NCI-H446 (cell line): ENCODE measurements at places on chromosomes 5 and 9.

DNA sequence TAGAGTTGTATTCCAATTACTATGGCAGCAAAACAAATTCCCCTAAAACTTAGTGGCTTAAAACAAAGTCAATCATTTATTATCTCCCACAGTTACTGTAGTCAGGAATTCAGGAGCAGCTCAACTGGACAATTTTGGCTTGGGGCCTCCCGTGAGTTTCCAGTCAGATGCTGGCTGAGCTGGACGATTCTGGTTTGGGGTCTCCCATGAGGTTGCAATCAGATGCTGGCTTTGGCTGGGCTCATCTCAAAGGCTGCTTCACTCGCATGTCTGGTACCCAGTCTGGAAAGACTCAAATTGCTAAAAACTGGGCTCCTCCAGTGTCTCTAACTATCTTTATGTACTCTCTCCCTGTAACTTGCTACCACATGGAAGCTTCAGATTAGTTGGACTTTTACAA is 130.1 kb downstream of the C5orf15 start:
- no peak for DNase-seq

DNA sequence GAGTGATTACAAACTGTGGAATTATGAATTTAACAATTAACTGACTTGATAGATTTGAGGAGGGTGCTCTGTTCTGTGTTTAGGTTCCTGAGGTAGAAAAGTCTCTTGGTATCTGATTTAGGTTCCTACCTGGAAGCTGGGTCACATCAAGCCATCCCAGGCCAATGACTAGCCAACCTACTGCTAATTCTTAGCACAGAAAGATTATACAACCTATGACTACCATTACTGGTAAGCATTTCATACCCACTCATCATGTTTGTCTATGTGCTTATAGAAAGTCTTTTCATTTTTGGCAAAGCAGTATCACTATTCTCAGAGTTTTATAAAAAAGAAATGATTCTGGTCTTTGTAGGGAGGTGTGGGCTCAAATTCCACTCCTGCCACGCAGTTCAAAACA is 49.7 kb downstream of the GNAQ start:
- DNase-seq, result no peak

DNA sequence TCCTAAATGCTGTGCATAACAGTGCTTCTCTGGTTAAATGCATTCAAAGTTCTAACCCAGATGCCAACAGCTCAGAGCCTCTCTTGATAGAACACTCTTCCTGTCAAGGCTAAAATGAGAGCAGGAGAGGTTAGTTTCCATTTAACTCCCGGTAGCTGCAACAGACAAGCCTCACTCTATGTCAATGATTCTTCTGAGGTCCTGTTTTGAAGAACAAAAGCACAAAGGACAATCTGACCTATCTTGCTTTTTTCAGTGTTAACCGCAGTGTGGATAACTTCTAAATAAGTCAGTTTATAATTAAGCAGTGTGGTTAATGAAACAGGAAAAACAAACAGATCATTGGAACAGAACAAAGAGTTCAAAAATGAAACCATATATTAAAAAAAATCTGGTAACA is 80.7 kb downstream of the ANKRD55 start:
- no peak for DNase-seq

GRCh38 chr9:117747386-117747970 is 43.3 kb downstream of the TLR4 start:
- no peak for DNase-seq

- no peak for DNase-seq
These were observed 253 bp downstream of the SLC12A2 start for GRCh38 chr5:128083811-128084227.

DNA sequence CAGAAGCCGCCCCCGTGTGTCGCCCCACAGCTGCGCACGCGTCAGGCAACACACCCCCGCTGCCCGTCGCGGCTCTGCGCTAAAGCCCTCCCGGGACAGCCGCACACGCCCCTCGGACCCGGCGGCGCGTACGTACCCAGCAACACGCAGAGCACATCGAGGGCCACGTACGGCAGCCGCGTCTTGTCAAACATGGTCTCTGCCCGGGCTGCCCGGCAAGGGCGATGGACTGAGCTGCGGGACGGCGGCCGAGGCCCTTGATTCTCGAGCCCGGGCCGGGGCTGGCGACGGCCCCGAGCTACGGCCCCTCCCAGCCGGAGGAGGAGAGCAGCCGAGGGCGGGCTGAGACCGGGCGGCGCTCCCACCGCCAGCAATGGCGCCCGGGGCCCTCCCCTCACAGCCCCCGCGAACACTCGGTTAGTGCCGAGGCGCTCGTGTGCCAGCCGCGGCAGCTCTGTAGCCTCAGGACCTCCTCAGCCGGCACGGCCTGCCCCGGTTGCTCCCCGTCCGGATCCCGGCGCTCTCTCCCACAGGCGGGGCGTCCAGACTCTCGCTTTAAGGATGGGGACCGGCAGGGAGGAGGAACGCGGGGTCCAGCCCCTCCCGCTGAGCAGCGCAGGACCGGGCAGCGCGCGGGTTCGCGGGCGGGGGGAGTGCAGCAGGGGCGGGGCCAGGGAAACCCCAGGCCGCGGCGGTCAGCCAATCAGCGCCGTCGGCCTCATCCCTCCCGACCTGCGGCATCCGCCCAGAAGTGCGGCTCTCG is at the start of gene PLPP1:
Gene PLPP1 (minus strand): TSS at position 529 of the 763 bp plus-strand sequence. CDS start 335 bp downstream, at position 194.
- DNase-seq, result peak; percentile 89

DNA sequence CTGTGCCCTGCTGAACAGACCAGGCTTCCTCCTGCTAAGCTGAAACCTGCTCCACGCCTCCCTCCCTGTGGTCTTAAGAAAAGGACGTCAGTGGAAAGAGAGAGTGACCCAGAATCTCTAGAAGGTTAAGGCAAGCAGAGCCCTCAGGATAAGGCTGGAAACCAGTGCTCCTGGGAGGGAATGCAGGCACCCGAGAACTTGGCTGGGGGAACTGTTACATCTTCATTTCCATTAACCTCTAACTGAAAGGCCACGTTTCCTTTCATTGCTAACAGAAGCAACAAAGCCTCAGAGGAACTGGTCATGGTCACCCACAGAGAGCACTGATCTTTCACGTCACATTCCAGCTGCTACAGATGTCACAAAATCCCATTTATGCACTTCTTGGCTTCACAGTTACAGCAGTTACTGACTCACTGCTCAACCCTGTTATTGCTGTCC is 26.1 kb upstream of the AKNA start:
- no peak for DNase-seq

DNA sequence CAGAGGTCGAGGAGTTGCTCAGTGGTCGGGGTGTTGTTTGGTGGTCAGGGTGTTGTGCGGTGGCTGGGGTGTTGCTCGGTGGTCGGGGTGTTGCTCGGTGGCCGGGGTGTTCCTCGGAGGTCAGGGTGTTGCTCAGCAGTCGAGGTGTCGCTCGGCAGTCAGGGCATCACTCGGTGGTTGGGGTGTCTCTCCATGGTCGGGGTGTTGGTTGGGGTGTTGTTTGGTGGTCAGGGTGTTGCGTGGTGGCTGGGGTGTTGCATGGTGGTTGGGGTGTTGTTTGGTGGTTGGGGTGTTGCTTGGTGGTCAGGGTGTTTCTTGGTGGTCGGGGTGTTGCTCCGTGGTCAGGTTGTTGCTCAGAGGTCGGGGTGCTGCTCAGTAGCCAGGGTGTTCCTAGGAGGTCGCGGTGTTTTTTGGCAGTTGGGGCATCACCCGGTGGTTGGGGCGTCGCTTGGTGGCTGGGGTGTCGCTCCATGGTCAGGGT is 11.0 kb upstream of the GPSM1 start:
- no peak for DNase-seq

DNA sequence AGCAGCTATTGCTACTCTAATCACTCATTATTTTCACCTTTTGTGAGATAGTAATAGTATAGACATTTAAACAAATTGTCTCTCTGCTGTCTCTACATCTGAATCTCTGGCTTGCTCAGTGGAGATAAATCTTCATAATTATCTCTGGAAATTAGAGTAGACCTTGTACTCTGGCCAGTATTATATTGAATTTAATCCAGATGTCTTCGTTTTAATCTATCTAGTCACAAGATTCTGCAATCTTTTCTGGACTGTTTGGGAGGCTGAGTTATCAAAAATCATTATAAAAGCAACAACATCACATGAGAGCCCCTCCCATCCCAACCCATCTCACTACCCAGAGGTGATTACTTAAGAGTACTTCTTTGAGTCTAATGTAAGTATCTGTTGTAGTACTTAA is 19.0 kb downstream of the ARHGAP26 start:
- no peak for DNase-seq

GRCh38 chr5:166505067-166505466 is 1786.4 kb upstream of the WWC1 start:
- peak; percentile 13 for DNase-seq

DNA sequence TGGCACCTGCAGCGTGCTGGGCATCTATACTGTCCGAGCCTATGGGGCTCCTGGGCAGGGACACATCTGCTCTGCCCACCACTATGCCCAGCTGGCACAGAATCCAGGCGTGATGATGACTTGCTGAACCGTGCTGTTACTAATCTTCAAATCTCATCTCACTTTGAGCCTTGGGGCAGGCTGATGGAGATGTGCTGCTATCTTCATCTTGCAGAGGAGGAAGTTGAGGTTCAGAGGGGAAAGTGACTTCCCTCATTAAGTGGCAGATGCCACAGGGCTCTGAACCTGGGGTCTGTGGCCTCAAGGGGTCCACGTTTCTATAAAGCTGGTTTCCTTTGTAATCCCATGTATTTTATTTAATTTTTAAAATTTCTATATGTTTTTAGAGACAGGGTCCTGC is 4.7 kb downstream of the SLC2A6 start:
- DNase-seq, result no peak

DNA sequence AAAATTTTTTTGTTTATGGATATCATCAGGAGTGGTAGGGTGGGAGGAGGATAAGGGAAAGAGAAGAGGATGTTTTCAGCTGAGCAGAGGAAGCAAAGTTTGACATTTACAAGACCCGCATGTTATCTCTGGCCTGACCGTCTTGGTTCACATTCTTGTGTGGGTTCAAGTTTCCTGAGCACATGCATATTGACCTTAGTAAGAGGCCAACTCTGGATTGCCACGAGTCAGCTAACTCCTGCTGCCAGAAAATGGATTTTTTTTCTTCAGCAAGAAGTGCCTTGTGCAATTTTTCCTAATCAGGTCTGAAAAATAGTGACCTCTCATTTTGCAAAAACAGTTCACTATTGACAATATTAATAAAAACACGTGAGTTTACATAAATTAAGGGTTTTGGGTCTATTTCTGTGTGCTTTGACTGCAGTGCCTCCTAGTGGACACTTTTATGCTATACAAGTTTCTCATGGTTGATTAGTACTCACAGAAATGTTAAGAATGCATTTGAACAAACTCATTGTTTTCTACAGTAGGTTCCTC is 27.1 kb upstream of the BASP1 start:
- DNase-seq, result peak; percentile 79

DNA sequence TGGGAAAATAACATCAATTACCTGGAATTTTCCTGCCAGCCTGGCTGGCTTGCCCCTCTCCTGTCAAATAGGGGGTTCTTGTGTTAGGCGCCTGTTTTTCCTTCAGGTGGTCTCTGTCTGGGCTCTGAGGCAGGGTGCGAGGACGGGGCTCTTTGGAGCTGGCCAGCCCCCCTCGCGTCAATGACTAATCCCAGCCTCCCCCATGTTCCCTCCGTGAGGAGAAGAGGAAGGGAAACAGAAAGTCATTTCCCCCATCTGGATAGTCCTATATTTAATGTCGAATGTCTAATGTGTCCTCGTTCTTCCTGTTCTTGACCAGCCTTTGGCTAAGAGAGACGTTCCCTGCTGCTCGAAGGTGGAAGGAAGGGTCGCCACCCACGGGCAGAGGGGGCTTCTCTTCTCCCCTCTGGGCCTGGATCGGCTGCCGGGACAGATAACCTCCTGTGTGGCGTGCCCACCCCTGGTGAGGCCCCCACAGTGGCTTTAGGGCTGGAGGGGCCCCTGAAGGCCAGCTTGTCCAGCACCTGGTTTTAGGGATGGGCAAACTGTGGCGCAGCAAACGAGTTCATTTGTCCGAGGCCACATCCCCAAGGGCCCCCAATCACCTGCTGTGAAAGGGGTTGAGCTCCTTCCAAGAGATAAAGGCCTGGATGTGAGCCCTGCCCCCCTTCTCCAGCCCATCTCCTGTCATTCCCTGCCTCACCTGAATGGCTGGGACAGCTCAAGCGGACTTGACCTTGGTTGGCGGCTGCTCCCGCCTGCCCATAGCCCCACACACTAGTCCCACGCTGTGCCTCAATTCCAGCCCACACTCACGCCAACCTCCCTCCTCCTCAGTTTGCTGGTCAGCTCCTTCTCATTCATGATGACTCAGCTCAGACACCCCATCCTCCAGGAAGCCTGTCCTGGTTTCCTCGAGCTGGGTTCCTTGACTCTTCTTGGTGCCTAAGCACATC is 35.9 kb upstream of the UNC5A start:
- no peak for DNase-seq

- no peak for DNase-seq
These were observed 10.4 kb upstream of the PPP2CA start for GRCh38 chr5:134236318-134236717.

DNA sequence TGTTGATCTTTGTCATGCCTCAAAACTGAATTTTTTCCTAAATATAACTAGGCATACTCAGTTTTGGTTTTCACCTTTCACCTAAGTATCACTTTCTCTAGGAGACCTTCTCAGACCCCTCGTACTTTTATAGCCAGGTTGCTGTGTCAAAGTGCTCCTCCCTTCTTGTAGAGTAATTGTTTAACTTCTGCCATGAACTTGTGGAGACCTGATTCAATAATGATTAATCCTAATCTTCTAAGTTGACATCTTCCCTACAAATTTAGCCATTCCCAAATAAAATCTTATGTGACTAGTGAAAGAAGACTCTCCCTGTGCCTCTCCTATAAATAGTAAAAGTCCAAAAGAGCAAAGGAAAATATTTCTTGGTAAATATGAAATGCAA is 159.8 kb downstream of the SPATA31D1 start:
- DNase-seq, result no peak

GRCh38 chr5:6979061-6979460 is 265.8 kb downstream of the TENT4A start:
- DNase-seq, result no peak

- no peak for DNase-seq
These were observed 5.3 kb downstream of the ISCA1 start for GRCh38 chr9:86277072-86277471.

DNA sequence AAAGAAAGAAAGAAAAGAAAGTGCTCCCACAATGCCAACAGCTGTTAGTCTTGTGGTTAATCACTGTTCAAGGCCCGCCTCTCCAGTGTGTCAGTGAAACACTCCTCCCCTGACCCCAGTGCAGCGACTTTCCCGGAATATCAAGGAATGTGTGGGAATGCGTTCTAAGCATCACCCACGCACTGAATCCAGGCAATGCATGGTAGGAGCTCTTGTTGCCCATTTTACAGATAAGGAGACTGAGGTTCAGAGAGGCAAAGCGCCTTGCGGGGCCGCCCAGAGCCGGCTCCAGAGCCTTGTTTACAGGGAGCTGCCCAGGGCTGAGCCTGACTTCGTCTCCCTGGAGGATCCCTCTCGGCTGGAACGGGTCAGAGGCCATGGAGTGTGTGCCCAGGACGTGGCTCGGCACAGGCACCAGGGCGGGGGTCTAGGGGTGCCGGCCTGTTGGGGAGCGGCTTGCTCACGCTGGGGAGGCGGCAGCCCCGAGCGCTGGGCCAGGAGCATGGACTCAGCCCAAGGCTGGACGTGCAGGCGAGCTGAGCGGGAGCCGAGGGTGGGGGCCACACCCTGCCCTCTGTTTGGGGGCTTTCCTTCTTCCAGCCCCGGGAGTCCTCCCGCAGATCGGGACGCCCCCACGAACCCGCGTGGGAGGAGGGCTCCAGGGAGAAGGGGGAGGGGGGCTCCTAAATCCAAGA is 823 bp downstream of the ST6GALNAC6 start:
- DNase-seq, result no peak
